Effector CD4-positive, alpha-beta T cell (primary cell): ENCODE measurements at places on chromosomes 7 and 10.

- no peak for DNase-seq
These were observed 26.6 kb downstream of the PLAU start for GRCh38 chr10:73937333-73938043.

DNA sequence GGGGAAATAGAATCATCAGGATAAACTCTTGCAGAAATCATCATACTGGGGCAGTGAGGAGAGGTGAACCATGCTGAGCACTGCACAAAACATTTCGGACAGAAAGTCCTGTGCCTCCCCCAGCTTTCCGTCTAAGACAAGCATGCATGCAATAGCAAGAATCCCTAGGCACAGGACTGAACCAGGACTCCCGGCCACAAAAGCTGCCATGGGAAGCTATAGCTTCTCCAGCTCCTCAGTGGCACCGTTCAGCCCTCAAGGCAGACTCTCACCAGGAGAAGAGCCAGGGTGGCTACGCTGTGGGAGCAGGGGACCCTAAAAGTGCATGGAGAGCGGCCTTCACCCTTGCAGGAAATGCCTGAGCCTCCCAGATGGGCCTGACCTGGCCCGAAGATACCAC, 70.8 kb downstream of the ASB13 start:
- no peak for DNase-seq

GRCh38 chr7:80642871-80643270, 4.4 kb downstream of the CD36 start:
- DNase-seq = no peak

GRCh38 chr7:90210981-90211380, 559 bp upstream of the STEAP2 start:
- DNase-seq = no peak

- peak; percentile 5 for DNase-seq
These were observed 27.6 kb downstream of the SLC35G1 start for GRCh38 chr10:93921338-93921737.

DNA sequence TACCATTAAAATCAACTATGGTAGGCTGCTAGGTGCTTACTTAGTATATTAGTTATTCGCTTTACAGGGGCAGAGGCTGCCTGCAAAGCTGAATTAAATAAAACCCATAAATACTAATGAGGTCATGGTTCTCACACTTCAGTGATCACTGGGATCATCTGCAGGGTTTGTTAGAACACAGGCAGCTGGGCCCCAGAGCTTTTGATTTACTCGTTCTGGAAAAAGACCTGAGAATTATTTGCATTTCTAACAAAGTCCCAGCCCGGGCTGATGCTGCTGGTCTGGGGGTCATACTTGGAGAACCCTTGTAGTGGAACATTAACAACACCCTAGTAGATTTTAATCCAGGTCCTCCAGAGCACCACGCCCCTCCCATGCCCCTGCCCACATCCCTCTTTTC, 8.5 kb downstream of the UCN3 start:
- no peak for DNase-seq

- no peak for DNase-seq
These were observed 1.1 kb downstream of the CUX1 start for GRCh38 chr7:101818287-101819071.

GRCh38 chr10:48517911-48518811, 86.7 kb downstream of the ARHGAP22 start:
- DNase-seq = no peak

DNA sequence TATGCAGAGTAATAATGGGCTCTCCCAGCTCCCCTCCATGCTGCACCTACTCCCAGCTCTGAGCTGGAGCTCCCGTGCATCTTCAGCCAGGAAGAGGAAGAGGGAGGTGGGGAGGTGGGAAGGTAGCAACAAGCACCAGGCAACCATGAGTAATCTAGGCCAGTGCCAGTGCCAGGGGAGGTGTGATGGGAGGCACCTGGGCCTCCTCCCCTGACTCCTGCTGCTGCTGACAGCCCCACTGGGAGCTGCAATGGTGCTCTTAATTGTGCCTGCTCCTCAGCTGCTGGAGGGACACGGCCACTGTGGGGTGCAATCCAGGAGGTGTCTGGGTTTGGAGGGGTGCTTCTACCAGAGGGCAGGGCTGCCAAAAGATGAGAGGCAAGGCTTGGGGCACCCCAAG, 243.0 kb downstream of the PLXNA4 start:
- no peak for DNase-seq

DNA sequence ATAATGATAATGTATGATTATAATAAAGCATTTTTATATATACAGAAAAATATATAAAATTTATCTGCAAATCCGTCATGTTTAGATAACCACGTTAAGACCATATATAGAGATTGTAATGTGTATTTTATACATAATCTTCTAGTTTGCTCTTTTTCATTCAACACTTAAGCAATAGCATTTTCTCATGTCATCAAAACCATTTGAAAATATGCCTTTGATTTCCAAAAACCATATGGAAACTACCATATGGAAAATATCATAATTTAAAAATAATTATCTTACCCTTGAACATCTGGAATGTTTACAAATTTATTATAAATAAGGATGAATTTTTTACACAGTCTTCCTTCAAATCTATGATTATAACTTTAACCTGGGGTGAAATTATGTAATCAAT, 250.4 kb upstream of the NPSR1 start:
- no peak for DNase-seq

GRCh38 chr10:77482072-77482471, 155.5 kb downstream of the KCNMA1 start:
- no peak for DNase-seq

DNA sequence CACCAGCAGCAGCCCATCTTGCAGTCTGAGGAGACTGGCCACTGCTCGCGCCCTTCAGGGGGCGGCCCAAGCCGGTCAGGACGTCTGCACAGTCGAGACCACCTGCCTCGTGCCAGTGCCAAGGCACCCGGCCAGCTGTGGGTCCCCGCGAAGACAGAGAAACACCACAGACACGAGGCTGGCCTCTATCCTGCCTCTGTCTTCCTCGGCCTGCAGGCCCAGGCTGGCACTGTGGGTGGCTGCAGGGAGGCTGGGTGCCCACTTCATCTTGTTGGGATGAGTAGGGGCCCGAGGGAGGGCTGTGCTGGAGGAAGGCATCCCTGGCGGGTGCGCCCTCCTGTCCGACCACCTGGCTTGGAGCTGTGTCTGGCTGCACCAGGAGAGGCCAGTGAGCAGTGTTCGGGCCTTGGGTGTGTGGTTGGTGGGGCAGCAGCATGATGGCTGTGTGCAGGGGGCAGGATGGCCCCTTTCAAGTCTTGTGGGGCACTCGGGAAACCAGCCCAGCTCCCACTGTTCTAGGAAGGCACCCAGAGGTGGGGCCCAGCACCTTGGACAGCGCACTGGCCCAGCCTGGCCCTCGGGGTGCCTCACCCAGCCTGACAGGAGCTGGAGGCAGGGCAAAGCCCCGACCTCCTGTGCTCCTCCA, 7.3 kb downstream of the DPYSL4 start:
- no peak for DNase-seq

- DNase-seq = no peak
These were observed 24.0 kb upstream of the HABP2 start for GRCh38 chr10:113528876-113529275.

- DNase-seq = no peak
These were observed 54.5 kb upstream of the CD36 start for GRCh38 chr7:80583901-80584300.

GRCh38 chr10:114400091-114400490, 4.2 kb downstream of the AFAP1L2 start:
- no peak for DNase-seq

DNA sequence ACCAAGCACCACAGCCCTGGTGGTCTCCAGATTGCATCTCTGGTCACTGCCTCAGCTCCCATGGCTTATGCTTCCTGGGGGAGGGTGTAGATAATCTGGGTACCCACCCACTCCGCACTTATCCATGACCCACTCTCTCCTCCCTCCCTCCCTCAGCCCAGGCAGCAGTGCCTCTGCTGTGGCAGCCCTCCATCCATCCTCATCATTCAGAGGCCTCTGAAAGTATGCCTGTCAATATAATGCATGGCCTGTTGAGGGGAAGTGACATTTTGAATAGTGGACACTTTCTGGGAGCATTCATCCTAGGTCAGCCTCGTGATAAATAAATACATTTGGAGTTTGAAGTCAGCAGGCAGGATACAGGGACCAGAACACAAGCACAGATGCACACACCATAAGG, 23.2 kb downstream of the ZNF503 start:
- DNase-seq = no peak

DNA sequence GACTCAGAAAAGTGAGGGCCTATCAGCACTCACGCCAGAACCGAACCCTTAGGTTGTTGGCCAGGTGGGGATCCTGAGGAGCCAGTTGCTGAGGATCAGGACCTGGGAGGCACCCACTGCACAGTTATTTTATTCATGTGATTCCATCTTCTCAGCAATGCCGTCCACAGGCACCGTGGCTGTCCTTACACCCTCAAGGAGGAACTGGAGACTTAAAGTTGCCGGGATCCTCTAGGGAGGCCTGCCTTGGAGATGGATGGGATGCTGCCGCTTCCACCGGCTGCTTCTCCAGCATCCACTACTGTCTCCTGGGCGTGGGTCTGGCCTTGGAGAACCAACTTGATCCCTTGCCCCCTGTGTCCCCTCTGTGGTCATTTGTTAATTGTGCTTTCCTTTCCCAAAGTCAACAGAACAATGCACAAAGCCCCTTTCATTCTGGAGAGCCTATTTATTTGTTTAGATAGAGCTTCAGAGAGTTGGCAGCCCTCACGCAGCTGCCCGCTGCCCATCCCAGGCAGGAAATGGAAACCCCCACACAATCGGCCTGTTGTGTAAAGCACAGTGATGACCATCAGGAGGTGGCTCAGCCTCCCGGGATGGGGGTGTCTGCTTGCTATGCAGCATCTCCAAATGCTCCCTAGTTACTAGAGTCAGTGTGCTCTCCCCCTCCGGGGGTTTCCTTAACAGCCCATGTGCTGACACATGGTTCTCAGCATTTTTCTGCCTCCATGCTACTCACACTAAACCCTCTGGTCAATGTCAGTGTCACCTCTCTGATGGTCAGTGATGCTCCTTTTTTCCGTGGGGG, 52.9 kb upstream of the IGFBP3 start:
- DNase-seq = no peak

GRCh38 chr10:70190581-70190980, 20.3 kb upstream of the SAR1A start:
- no peak for DNase-seq

GRCh38 chr7:151298765-151299164, 42.8 kb upstream of the NUB1 start:
- DNase-seq = no peak

DNA sequence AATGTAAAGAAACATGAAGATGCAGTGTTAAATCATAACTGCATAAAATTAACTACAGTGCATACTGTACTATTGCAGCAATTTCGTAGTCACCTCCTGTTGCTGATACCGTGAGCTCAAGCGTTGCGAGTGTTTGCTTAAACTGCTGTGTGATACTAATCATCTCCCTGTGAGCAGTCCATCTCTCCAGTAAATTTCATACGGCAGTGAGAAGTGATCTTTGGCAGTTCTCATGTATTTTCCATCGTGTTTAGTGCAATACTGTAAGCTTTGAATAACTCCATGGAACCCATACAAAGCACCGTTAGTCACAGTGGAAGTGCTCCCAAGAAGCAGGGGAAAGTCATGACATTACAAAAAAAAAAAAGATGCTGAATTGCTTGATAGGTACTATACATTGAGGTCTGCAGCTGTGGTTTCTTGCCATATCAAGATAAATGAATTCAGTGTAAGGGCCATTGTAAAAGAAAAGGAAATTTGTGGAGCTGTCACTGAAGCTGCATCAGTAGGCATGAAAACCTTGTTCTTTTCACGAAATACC, 360.4 kb downstream of the EXOC4 start:
- DNase-seq = no peak

DNA sequence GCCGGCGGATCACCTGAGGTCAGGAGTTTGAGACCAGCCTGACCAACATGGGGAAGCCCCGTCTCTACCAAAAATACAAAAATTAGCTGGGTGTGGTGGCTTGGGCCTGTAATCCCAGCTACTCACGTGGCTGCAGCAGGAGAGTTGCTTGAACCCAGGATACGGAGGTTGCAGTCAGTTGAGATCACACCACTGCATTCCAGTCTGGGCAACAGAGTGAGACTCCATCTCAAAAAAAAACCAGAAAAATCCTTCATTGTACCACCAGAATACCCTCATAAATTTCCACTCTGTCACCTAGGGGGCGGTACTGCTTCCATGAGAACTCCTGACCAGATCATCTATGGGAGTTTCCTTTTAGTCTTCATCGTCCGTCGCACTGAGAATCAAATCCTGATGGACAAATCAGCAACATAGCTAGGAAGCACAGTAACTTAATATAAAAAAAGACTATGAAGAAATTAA, 225.8 kb upstream of the KLF14 start:
- no peak for DNase-seq

DNA sequence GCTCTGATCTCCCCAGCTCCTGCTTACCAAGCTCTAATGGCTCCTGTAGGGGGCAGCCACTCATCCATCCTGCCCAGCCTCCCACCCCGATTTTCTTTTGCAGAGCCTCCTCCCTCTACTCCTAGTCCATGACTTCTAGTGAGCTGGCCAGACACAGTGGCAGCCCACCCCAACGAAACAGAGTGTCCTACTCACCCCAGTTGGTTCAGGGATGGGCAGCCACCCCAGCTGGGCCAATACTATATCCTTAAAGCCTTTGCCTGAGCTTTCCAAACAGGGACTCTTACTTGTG, 77.1 kb downstream of the GRID1 start:
- no peak for DNase-seq

GRCh38 chr10:68435803-68436202, 28.7 kb upstream of the RUFY2 start:
- DNase-seq = no peak

DNA sequence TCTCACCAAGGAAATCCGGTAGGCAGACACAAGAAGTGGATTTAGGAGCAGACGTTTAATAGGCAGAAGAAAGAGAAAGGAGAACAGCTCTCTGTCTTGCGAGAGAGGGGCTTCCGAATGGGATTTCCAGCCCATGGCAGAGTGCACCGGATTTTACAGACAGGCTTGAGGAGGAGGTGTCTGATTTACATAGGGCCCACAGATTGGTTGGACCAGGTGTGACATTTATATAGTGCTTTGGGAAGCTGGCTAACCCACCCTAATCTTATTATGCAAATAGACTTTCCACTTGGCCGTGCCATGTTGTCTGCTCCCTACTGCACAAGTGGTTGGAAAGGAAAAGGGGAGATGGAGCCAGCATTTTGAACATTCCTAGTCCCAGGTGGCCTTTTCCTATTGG, 57.8 kb downstream of the ANKMY2 start:
- no peak for DNase-seq

- no peak for DNase-seq
These were observed 6.5 kb upstream of the CRHR2 start for GRCh38 chr7:30688718-30689221.

DNA sequence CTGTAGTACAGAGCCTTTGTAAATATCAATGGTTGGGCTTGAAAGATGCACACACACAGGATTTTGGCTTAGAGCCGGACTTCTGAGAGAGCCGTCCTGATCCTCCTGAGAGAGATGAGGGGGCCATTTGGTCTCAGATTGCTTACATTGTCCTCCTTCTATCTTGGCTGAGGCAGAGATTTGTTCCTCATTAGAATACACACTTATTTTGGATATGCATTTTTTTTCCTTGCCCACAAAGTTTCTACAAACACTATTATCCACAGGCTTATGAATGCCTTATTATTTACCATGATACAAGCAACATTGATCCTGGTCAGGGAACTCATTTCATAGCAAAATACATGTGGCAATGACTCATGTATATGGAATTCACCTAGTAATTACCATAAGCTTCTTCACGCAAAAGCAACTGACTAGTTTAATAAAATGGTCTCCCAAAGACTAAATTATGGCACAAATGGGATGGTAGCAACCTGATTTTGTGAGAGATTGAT, 175.3 kb downstream of the MDFIC start:
- DNase-seq = no peak

GRCh38 chr7:8189625-8190024, 72.3 kb downstream of the ICA1 start:
- no peak for DNase-seq
